Urinary bladder (tissue), 4 donors: ENCODE measurements at places on chromosomes 1 and 21. TPM values are rescaled to one million over a fixed set of nuclear protein-coding genes. Genes with fewer than 3 reads are reported as not detected.

DNA sequence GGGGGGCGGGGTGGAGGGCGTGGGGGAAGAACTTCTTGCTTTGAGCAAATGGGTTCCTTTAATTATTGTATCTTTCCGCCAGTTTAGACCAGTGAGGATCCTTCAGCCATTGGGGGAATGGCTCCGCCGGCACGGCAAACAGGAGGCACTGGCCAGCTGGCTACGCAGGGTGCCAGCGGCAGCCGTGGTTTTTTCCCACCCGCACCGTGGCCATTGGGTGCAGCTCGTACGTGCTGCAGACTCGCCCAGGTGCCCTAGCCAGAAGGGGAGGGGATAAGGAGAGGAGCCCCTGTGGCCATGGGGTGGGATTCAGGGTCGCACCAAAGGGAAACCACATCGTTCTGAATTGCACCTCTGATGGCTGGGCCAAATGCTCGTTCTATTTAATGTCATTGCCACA, 65.6 kb downstream of the RGSL1 start:
- no peak for DNase-seq

DNA sequence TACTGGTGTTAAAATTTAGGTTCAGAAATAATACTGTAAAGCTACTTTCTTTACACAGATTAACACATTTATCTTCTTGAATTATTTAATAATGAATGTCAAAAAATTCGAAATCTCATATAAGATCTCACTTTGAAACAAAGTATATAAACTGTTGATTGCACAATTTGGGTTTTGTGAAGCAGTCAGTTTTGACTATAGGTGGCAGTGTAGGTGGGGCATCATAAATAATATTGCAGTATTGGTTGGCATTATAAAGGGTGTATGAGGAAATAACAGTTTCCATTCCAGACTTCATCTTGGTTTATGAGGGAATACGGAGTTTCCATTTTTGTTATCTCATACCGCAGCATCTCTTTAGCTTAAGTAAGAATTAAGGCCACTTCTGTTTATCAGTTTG, 49.9 kb downstream of the SUCO start:
- no peak for DNase-seq

- no peak for DNase-seq
Measured at GRCh38 chr1:6889875-6890480, 104.7 kb downstream of the CAMTA1 start.

DNA sequence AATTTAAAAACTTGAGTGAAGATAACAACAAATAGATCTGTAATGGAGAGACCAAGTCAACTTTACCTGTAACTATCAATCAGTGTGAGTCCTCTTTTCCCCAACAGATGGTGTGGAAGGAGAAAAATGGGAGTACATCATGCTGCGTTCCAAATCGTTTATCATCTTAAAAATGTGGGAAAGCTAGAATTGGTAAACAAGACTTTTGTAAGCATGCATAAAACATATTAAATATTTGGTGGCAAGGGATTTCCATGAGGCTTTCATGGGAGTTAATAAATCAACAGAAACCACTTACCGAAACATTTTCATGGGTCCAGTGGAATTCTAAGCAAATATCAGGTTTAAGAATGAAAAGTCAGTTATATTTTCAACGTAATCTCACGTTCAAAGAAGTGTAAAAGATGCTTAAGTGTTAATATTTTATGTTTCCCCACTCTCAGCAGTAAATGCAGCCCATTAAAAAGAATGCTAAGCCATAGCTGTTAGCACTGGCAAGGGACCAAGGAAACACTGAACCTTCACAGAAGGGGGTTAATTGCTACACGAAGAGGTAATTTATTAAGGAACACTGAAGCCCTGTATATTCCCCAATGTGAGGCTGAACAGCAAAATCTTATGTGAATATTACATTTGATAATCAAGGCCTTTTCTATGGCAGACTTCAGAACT, 117.0 kb downstream of the ZC3H11B start:
- DNase-seq: no peak

GRCh38 chr21:32802954-32803353, 31.4 kb upstream of the PAXBP1 start:
- no peak for DNase-seq

- no peak for DNase-seq
Measured at GRCh38 chr1:17055801-17056200, 2.0 kb upstream of the SDHB start.

VTCN1 gene
- total RNA-seq: 6.2 TPM
